BJ (cell line): ENCODE measurements at places on chromosomes 5 and 9.

- no peak for DNase-seq
Observed at GRCh38 chr9:131082774-131083512, 13.4 kb upstream of the AIF1L start.

DNA sequence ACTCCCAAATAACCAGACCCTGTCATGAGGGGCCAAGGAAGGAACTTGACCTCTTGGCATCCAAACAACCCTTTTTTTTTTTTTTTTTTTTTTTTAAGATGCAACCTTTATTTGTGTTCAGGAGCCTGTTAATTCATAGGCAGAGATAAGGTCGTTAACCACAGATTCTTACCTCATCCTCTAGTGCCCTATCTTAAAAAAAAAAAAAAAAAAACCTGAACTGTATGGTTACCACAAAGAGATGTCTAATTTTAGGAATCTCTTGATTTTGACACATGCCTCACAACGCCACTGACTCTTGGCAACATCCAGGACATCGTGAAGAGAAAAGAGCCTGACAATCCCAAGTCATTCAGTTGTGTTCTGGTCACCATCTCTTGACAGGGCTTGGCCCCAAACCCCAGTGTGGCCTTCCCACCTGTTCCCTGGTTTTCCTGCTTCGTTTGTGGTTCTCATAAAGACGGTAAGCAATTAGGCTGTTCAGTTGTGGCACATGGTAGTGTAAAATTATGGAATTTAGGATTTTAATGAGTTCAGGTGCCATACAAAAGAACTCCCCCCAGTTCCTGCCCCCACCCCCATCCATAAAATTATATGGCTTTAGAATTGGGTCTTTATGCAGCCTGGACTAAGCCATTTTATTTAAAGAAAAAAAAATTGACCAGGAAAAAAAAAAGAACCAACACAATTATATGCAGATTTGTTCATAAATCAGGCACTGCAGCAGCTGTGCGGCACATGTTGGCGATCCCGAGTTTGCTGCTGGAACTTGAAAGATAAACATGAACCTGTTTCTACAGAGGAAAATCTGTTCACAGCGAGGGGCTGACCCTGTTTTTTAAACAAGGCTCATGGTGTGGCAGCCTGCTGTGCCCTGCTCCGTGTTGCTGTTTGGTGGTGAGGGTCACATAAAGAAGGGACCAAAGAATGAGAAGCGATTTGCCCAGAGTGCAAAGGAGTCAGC, 267.8 kb upstream of the CLINT1 start:
- DNase-seq = no peak

DNA sequence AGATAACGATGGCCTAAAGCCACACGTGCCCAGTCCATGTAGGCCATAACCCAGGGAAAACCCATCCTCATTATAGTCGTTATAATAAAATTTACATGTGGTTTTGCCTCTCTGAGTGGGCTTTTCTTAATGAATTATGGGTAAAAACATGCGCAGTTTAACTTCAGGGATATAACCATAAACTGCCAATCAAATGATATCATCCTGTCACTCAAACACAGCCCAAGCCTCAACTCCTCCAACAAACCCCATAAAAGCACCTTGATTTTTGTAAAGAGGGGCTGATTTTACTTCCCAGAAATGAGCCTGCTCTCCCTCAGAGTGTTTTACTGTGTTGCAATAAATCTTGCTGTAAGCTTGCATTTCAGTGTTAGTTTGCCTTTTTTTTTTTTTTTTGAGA, 15.8 kb upstream of the SETX start:
- DNase-seq = no peak

DNA sequence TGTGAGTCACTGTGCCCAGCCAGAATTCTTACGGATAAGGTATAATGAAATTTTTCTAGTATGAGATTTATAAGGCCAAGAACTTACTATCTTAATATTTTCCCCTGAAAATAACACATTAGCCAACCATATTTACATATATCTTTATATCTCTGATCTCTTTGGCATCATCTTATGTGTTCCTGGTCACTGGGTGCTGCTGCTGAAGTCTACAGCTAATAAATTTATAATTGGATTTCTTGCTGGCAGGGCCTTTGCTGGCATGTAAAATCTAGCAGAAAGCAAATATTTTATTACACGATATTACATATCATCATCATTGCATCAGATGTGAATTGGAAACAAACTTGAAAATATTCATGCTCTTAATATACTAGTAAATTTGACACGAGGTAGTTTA, 590.7 kb downstream of the ANXA1 start:
- DNase-seq = no peak

GRCh38 chr5:158406884-158407823, 548.2 kb upstream of the CLINT1 start:
- peak; percentile 27 for DNase-seq

DNA sequence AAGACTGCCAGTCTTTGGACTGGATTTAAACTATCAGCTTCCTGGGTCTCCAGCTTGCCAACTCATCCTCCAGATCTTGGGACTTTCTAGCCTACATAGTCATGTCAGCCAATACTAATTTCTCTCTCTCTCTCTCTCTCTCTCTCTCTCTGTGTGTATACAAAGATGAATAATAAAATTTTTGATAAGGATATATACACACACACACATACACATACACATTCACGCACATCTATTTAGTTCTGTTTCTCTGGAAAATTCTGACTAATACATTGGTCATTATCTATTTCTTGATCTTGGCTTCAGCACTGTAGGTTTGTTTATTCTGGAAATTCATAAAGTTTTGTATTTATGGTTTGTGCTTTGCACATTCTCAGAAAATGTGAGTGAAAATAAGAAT, 1606.2 kb upstream of the NUDT12 start:
- no peak for DNase-seq

- DNase-seq = no peak
Observed at GRCh38 chr5:3161672-3162071, 410.2 kb upstream of the IRX2 start.
